SK-MEL-5 (cell line): ENCODE measurements at places on chromosomes 4 and X.

GRCh38 chr4:94131212-94131611, 76.5 kb upstream of the SMARCAD1 start:
- no peak for DNase-seq

DNA sequence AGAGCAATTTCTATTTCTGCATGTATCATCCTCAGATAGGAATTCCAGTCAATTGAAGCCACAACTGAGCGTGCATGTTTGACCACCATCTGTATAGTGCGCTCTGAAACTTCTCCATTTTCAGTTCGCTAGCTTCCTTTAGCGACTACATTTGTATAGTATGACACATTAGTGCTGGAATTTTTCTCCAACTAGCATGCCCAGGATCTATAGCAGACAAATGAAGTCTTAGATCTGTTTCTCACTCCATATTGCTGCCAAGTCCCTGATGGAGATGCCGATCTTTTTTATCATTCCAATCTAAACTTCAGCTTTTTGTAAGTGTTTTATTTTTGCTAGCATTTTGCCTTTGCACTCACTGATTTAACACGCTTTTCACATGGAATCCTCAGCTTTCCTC, 774.8 kb upstream of the TENM3 start:
- no peak for DNase-seq

DNA sequence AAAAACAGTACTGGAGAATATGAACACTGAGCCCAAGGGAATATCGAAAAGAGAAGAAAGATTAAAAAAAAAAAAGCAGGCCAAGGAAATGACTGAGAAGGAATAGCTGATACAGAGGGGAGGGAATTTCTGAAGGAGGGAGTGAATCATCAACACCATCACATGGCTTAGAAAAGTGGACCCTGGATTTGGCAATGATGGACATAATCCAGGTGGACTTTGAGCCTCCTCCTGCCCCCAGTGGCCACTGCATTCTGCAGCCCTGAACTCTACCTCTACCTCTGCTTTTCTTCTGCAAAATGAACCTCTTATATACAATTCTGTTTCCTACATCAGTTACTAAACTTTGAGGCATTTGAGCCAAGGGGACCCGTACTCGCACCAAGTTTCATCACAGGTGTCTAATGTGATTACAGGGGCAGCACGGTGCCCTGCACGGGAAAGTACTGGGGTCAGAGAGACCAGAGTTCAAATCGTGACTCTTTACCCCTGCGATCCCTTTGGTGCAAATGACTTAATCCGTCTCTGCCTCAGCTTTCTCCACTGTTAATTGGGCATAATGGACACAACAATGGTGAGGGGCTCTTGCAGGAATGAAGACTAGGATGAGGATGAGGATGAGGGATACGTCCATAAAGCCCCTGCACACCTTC, 1.1 kb downstream of the OCIAD2 start:
- no peak for DNase-seq

- no peak for DNase-seq
Measured at GRCh38 chr4:153374442-153374841, 30.0 kb downstream of the MND1 start.

DNA sequence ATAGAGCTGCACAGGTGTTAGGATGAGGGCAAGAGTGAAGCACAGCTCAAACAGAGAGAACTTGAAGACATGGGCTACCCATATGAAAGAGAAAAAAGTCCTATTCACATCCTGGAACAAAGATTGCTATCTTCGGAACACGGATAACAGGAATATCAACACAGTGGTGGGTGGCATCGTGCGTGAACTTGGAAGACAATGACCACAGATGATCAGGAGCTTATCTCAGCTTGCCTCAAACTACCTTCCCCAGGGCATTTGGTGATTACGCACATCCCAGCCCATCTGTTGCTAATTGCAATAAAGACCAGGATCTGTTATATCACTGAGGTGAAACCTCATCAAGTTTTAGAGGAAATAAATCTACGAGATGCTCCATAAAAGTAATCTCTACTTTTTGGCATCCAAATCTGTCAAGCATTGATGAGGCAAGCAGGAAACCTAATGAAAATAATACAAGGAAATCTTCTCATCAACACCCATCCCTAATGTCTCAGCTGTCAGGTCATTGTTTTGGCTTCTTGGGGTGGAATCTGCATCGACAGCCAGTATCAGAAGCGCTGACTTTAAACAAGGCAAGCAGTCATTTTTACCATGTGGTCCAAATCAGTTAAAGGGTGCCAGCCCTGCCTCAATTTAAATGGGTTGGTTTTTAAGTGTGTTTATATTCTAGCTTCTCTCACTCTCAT, 188.2 kb downstream of the SPCS3 start:
- DNase-seq = no peak

DNA sequence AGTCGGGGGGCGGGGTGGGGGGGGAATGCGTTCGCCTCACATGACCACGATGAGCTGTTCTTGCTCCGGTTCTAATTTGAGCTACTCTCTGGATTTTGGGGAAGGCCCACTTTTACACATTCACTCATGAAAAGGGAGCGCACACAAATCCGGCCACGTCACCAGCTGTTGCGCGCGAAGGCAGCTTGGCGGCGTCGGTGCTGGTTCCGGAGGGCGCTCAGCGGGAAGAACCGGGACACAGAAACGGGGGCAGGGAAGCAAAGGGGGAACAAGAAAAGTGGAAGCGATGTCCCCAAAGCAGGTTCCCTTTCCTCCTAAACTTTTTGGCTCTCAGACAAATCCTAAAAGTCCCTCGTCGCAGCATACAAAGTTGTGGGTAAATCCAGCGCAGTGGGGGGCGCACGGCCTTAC, 605 bp downstream of the ANXA5 start:
- DNase-seq = peak; percentile 78

- DNase-seq = no peak
Measured at GRCh38 chrX:15173411-15173810, 96.5 kb downstream of the ASB9 start.

DNA sequence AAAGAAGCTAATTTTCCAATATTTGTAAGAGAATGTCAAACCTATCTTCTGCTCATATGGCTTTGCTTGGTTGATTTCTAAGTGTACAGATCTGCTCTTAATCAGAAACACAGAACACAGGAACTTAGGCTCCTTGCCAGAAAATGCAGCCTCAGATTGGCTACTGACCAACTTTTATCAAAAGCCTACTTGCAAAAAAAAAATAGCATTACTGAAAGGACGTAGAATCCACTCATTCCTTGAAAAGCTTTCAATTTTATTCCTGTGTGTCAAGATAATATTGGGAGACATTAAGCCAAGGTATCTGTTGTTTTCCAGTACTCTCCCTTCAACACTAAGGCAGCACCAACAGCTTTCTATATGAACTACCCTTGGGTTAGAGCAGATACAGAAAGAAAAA, 127.6 kb upstream of the INTU start:
- DNase-seq = no peak

DNA sequence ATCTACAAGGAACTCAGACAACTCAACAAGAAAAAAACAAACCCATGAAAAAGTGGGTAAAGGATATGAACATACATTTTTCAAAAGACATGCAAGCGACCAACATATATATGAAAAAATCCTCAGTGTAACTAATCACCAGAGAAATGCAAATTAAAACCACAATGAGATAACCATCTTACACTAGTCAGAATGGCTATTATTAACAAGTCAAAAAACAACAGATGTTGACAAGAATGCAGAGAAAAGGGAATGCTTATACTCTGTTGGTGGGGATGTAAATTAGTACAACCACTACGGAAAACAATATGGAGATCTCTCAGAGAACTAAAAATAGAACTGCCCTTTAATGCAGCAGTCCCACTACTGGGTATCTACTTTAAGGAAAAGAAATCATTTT, 12.1 kb downstream of the NIPAL1 start:
- DNase-seq = no peak

DNA sequence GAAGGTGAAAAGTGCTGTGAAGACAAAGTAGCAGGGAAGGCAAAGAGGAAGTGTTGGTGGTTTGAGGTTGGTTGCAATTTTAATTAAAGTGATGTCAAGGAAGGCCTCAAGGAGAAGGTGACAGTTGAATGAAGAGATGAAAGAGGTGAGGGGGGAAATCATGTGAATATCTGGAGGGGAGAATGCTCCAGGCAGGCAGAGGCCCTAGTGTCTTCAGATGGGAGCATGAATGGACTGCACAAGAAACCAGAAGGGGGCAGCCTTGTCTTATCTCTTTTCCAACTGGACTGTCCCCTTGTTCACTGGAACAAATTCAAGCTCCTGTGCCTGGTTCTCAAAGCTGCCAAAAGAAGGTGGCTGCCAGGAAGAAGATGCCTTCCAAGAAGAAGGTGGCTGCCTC, 68.4 kb downstream of the MAOB start:
- peak; percentile 40 for DNase-seq

GRCh38 chrX:24988314-24988713, 27.5 kb downstream of the ARX start:
- no peak for DNase-seq

GRCh38 chr4:138202686-138203085, 39.5 kb downstream of the SLC7A11 start:
- no peak for DNase-seq

DNA sequence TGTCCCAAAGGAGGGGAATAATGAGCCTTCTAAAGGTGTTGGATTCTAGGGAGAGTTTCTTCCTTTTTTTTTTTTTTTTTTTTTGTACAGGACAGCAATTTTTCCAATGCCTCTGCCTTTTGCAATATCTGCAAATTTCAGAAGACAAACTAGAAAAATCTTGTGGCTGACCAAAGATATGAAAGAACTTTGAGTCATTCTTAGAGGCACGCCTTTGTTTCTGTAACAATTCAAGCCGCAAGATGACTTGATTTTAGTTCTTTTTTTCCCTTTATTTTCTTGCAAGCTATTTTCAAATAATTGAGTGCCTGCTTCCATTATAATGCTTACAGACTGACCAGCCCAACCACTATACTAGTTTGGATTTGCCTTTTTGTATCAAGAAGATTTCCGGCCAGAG, 47.6 kb upstream of the UXT start:
- DNase-seq = no peak

DNA sequence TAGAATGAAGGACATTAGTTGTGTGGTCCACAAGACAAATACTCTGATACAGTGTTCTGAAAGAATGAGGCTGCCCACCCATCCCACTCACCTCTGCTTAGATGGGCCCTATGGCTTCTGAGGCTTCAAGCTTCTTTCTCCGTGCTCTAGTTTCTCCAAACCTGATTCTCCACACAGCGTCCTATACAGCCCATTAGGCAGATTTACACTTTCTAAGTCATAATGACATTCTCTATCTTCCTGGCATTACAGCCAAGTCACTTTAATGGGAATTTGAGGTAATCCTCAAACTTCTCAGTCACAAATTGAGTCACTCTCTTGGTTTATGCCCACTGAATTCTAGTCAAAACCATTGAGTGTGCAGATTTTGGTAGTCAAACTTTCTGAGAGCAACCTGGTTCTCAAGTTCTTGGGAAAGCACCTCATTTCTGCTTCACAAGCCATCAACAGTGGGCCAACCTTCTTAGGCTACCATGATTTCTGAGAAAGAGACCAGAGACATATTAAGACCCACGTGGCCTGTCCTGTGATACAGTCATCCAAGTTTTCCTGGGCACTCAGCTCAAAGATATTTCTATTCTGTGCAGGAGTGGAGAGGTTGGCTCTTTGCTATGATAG, 6.2 kb upstream of the SETD7 start:
- DNase-seq = peak; percentile 30

GRCh38 chr4:39044956-39045826, 13.0 kb upstream of the TMEM156 start:
- peak; percentile 26 for DNase-seq

DNA sequence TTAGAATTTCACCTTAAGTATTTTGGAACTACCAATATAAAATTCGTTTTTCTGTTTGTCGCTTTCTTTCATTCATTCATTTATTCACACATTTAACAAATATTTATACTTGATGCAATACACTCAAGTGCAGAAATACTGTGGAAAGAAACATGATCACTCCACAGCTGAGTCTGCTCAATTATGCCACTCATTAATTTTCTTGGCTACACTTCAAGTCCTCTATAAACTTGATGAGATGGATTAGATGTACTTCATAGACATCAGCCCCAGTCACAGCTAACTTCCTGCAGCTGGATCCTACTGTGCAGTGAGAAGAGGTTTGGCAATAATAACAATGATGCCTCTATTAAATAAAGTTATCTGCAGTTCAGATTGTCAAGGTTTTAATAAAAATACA, 208.1 kb downstream of the PDGFC start:
- DNase-seq = no peak

DNA sequence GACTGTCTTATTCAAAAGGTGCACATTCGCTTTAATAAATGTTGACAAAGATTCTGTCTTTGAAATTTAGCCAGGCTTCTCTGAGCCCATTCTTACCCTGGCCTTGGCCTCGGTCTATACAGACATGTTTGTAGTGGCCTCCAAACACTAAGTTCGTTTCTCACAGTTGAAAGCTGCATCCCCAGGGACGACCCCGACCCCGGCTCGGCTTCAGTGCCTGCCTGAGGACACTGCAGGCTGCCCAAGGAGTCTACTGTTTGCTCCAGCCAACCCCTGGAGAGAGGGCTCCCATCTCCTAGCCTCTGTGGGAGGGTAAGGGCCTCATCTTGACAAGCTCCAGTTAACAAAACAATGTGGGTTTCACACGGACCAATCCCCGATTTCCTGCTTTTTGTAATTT, 390.6 kb upstream of the ZFP42 start:
- DNase-seq = no peak

DNA sequence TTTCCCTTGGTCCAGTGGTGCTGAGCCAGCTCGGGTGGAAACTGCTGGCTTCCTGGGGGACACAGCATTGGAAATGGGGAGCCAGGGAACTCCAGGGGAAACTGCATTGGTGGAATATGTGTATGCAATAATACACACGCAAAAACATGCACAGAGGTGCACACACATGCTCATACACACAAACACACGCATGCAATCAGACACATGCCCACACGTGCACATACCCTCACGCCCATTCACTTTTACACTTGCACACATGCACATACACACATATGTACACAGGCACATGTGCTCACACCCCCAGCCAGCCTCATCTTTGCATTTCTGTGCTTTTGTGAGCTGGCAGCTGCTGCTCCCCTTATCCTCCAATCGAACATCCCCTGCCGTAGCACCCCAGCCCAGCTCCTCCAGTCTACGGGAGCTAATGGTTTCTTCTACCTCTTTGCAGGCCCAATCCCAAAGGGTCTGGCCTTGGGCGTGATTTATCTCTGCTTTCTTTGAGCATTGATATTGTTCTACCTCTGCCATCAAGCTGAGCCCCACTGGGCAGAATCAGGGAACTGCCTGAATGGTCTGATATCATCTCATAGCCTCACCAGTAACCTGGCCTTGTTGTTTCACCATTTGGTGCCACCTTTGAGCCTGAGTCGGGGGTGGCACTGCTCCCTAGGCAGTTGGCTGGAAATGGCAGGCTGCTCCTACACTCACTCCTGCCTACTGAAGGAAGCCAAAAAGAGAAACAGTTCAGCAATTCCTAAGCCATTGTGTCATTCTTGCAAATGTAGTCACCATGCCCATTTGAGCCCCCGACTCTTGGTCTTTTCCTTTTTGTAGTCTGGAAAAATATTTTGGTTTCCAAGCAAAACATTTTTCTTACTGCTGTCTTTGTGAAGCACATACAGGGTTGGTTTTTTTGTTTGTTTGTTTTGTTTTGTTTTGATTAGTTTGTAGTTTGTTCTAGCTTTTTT, 104.4 kb upstream of the MAMLD1 start:
- no peak for DNase-seq

GRCh38 chr4:76363556-76364290, 57.2 kb downstream of the STBD1 start:
- no peak for DNase-seq
